GM12878 (cell line): ENCODE measurements at places on chromosomes 12 and 14.

DNA sequence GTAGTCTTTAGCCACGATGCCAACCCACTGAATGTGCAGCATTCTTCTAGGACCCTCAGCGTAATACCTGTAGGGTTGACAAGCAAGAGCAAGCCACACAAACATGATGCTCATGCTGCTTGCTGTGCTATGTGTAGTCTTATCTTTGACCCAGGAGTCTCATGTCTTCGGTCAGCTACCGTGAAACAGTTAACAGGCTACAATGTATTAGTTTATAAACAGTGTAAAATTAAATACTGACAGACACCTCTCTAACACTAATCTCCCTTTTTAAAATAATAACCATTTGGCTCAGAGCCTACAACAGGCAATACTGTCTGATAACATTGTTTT lies 1.9 kb downstream of the EAPP start:
- DNase-seq = no peak

- DNase-seq = peak; percentile 27
Measured at GRCh38 chr14:44846232-44846824, 115.4 kb downstream of the KLHL28 start.

DNA sequence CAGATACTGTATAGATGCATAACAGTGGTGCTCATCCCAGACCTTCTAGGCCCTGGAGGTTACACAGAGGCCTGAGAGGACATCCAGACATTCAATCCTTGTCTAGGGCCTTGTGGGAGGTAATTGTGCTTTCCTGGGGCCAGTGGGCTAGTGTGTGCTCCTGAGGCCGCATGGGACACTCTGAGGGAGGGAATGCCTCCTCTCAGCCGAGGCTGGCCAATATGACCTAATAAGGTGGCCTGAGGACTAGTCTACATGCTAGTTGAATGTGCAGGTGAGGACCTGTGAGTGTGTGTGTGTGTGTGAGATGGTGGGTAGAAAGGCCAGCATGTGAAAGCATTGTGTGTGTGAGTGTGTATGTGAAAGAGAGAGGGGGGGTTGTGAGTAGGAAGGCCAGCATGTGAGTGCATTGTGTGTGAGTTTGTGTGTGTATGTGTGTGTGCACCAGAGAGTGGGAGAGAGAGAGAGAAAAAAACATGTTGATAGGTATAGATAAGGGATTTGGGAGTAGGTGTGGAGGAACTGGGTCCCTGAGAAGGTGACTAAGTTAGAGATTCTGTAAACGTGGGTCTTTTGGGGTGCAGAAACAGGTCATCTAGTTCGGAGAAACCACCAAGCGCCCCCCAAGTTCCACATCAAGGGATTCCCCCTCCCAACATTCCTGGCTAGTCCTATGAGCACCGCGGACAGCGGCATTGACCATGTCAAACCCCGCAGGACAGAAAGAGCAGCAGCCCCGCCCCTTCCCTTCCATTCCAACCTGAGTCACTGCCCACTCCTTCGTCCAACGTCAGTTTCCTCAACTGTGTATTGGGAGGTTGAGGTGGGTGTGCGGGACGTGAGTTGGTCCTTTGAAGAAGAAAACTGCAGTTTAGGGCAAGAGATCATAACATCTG lies 9.7 kb upstream of the KRT81 start:
- DNase-seq = no peak

GRCh38 chr12:67789266-67789665 lies 140.7 kb downstream of the DYRK2 start:
- no peak for DNase-seq

GRCh38 chr12:4278329-4279197 lies 5.0 kb downstream of the CCND2 start:
- DNase-seq = no peak

DNA sequence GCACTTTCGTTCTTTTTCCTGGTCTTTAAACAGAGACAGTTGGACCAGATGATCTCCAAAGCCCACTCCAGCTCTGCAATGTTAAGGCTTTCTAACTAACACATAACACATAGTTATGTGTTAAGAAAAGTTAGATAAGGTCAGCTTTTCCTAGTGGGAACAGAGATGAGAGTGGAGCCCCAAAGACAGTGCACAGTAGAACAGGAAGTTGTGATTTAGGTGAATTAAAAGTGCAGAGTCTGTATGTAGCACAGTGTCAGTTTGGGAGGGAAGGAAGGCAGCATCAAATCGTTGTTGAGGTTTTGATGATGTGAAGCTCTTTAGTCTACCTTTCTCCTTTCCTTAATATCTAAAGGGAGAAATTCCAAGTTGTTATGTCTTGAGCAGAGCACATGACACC lies 31.7 kb downstream of the PRORP start:
- DNase-seq = no peak

GRCh38 chr14:32414808-32415255 lies 85.7 kb downstream of the AKAP6 start:
- no peak for DNase-seq

- no peak for DNase-seq
Measured at GRCh38 chr12:32671930-32672780, 6.9 kb upstream of the DNM1L start.

GRCh38 chr12:93167841-93168492 lies 209.8 kb upstream of the NUDT4 start:
- DNase-seq = peak; percentile 95

DNA sequence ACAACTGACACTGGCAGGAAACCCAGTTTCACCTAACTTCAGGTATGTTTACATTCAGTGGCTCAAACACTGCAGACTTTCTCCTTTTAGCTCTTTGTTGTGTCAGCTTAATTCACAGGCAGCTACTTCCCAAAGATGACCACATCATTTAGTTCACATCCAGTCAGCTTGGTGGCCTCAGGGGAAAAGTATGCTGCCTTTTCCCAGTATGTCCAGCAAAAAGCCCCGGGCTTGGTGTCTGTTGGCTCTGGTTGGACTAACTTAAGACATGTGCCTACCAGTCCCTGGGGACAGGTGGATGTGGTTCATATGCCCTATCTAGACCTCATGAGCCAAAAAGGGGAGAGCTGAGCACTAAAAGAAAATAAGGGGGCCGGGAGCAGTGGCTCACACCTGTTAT lies 56.4 kb downstream of the GOLGA5 start:
- DNase-seq = no peak

- DNase-seq = no peak
Measured at GRCh38 chr14:37023875-37024565, 148.4 kb downstream of the SLC25A21 start.

DNA sequence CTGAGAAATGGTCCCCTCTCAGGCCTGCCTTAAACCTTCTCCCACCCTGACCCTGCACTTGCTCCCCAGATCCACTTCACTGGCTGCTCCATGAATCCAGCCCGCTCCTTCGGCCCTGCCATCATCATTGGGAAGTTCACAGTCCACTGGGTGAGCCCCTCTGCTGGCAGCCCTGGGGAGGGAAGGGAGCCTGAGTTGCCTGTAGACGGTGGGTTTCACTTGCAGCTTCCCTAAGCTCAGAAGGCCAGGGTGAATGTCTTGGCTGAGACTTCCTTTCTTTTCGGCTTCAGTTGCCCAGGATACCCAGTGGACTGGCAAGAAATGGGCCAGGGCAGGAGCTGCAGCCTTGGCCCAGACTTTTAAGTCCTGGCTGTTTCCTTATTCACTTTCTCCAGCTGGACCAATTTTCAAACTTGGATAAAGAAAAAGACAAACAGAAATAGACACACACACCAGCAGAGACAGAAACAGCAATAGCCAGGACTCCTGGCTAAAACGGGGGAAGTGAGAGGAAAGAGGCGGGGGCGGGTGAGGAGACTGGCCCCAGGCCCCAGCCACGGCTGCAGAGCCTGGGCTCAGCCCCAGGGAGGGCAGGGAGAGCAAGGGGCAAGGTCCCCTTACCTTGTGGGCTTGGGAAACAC lies 2.0 kb downstream of the AQP6 start:
- no peak for DNase-seq
